ENCODE measurements at places on chromosomes 5 and 9.

GRCh38 chr5:126998201-126998631 lies 32.1 kb downstream of the MARCHF3 start:
- peak; percentile 50 for DNase-seq

- DNase-seq: no peak
Measured at GRCh38 chr9:129204840-129205239, 26.8 kb upstream of the IER5L start.

DNA sequence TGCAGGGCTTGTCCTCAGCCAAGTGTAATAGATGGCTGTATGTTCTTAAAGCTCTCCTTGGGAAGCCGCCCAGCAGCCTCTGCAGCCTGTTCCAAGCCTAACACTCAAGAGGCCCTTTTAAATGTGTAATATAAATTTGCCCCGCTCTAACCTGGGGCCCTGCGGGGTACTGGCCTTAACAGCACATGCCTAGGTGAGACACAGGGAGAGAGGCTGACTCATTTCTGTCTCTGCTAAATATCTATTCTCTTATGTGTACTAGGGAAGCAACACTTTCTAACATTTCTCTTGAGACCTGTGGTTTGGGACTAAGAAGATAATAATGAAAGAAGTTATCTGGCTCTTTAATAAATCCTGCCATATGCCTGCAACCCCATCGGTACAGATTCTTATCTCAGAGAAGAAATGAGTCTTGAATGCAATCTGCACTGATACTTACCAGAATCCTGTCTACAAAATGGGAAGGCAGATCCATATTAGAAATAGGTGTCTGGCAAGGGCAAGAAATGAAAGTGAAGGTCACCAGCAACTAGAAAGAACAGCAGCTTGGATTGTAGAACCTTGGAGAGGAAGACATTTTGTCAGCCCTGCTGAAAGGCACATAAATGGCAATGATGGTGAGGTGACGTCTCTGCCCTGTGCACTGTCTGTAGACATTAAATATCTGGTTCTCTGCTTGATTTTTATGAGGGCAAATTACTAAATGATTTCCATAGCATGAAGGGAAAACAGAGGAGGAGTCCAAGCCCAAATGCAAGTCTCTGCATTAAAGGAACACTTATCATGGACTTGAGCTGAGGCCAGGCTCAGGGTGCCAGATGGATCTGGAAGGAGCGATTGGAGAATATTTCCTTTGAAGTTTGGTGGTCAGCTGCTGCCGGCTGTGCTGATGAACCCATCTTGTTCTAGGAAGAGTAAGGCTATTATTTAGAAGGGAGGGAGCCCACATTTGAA lies 14.5 kb upstream of the TGFBI start:
- no peak for DNase-seq

GRCh38 chr5:68243681-68244080 lies 28.1 kb downstream of the PIK3R1 start:
- DNase-seq: peak; percentile 24

- DNase-seq: no peak
Measured at GRCh38 chr5:73094415-73094814, 26.0 kb upstream of the TMEM171 start.

GRCh38 chr5:56158331-56158960 lies 74.7 kb downstream of the ANKRD55 start:
- DNase-seq: no peak

GRCh38 chr5:156126716-156127115 lies 200.2 kb upstream of the SGCD start:
- DNase-seq: no peak

DNA sequence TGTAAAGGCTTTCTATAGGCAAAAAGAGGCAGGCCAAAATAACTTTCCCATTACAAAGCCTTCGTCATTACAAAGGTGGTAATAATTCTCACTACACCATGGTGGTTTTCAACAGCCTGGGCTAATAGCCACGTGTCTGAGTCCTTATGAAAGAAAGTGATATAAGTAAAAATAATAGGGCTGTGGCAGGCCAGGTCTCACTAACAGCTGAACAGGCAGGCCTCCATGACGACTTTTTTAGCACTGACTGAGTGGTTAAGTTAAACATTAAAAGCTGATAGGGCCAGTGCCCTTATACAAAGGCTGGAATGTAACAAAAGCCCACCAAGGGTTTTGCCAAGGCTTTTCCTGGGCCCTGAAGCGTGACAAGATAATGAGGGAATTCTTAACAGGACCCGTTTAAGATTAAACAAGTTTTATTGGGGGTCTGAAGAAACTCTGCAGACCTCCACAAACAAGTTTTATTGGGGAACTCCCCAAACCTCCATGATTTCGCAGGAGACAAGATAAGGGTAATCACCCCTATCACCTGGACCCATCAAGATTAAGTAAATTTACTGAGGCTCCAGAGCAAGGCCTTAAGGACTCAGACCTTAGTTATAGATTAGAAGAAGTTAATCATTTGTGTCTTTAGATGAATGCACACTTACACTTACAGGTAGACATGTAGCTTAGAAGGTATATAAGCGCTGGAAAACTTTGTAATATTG lies 412.9 kb downstream of the CHSY3 start:
- no peak for DNase-seq
